RPMI8226 (cell line): ENCODE measurements at places on chromosomes 13 and 19.
A peak's percentile ranks its signal among the peaks of the same experiment; 100 is the strongest.

DNA sequence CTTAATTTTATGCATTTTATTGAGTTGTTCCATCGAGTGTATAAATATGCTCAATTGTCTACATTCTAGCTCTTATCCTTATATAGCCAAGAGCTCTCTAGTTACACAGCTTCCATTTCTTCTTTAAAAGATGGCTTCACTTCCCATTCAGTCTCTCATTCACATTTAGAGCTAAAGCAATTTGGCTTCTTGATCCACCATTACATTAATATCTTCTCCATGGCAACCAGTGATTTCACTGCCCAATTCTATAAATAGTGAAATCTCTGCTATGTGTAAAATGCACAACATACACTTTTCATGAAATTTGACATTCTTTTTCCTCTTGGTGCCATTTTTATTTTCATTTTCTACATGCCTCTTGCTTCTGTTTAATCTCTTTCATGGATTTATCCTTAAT lies 696.9 kb upstream of the ATXN8OS start:
- DNase-seq: no peak

DNA sequence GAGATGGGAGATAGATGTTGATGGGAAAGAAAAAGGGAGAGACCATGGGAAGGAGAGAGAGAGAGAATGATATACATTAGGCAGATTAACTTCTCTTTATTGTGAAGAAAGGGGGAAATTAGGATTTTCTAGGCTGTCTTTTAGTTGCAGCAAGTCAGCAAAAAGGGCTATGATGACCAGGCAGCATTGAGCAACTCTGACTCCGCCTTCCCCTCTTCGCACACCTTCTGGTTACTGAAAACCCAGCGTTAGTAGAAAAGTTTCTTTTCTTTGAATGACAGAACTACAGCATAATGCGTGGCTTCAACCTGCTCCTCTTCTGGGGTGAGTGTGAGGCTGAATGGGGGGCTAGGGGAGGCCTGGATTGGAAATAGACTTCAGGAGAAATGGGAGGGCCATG lies at the start of gene ADGRE1:
Gene ADGRE1, plus strand, starts transcription at position 264 of the 400 bp plus-strand sequence. Its CDS starts 30 bp downstream, at position 294.
- peak; percentile 48 for DNase-seq

GRCh38 chr13:34913040-34913439 lies 29.0 kb upstream of the NBEA start:
- DNase-seq: peak; percentile 4

DNA sequence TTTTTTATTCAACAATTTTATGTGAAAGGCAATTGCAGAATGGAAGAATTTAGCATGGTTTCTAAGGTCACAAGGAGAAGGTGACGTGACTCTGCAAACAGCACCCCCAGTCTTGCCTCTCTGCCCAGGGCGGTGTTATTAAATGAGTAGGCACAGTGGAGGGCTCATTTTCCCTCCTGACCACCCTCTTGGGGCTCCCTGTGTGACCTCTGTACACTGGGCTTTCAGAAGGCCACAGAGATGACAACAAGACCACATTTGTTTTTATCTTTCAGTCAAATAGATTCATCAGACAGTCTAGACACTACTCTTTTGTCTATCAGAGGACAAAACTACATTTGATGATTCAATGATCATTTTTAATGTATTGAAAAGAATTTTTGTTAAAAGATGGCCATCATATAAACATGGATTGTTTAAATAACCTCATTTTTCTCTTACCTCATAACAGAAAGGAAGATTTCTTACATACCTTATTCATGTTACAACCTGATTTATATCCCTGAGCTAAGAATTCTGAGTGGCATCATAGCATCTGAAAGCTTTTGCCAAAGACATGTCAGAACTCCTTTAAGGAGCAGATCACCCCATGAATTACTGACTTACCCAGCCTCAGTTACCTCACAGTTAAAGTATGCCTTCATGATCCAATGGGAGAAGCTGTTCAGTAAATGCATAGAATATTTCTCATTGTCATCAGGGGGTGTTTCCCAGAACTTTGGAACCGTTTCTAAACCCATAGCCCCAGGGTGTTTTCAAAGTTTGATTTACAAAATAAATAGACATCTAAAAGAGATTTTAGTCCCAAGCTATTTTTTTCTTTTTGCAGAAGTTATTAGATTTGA lies 184.0 kb upstream of the RFC3 start:
- DNase-seq: no peak

DNA sequence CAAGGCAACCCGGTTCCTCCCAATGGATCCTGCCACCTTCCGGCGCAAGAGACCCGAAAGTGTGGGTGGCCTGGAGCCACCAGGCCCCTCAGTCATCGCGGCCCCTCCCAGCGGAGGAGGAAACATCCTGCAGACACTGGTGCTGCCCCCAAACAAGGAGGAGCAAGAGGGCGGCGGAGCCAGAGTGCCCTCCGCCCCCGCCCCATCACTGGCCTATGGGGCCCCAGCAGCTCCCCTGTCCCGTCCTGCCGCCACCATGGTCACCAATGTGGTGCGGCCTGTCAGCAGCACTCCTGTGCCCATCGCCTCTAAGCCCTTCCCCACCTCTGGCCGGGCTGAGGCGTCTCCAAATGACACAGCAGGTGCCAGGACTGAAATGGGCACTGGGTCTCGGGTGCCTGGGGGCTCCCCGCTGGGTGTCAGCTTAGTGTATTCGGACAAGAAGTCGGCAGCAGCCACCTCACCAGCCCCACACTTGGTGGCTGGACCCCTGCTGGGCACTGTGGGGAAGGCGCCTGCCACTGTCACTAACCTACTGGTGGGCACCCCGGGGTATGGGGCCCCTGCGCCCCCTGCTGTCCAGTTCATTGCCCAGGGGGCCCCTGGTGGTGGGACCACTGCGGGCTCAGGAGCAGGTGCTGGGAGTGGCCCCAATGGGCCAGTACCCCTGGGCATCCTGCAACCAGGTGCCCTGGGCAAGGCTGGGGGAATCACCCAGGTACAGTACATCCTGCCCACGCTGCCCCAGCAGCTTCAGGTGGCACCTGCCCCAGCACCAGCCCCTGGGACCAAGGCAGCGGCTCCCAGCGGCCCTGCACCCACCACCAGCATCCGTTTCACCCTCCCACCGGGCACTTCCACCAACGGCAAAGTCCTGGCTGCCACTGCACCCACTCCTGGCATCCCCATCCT lies 11.2 kb upstream of the PRR19 start:
- DNase-seq: peak; percentile 49

- no peak for DNase-seq
Measured at GRCh38 chr19:16039545-16039944, 36.8 kb upstream of the TPM4 start.

DNA sequence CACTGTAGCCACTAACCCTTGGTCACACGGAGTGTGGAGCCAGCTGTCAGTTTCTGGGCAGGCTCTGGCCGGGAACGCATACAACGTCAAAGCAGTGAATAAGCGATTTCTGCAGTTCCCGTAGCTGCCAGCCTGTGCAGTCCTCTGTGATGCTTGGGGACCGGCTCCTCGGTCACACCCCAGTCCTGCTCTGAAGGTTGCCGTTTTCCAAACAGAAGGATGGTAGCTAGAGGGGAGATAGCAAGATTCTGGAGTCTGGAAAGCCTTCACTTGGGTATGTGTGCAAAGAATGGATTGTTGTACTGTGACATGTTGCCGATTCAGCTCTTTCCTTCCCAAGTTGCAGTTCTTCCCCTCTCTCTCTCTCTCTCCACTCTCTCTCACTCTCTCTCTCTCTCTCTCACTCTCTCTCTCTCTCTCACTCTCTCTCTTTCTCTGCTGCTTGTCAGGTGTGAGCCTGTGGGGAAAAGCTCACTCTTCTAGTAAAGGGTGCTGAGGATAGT lies 38.7 kb upstream of the C1QTNF9 start:
- DNase-seq: peak; percentile 48

DNA sequence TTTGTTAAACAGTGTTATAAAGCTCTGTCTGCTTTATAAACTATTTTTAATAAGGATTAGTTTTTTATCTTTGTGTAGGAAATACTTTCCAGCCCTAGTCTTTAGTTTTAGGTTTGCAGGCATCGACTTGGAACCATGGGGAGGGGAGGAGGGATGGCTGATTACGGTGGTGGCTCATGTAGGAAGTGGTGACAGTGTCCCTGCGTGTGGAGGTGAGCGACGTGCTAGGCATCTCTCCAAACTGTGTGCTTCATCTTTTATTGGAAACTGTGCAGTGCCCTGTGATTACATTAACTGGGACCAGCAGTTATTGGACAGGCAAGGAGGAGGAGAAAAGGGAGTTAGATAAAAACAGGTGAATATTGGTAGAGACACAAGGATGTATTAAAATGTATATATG lies 203.8 kb downstream of the ATP8A2 start:
- no peak for DNase-seq

DNA sequence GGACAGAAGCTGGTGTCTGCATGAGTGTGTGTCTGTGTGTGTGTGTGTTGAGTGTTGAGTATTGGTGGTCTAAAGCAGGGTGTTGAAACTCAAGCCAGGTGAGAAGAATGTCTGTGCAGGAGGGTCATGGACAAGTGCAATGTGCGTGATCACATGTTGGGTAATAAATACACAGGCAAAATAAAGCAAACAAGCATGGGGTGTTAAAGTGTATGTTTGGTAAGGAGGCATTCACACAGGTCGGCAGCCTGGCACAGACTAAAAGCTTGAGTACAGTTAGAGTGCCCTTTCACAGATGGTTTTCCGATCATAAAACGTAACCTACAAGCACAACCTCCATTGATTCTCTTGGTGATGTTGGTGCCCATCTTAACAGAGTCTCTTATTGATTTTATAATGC lies 476.9 kb upstream of the KLHL1 start:
- DNase-seq: no peak

GRCh38 chr19:9057505-9058258 lies 29.2 kb upstream of the OR1M1 start:
- DNase-seq: no peak

DNA sequence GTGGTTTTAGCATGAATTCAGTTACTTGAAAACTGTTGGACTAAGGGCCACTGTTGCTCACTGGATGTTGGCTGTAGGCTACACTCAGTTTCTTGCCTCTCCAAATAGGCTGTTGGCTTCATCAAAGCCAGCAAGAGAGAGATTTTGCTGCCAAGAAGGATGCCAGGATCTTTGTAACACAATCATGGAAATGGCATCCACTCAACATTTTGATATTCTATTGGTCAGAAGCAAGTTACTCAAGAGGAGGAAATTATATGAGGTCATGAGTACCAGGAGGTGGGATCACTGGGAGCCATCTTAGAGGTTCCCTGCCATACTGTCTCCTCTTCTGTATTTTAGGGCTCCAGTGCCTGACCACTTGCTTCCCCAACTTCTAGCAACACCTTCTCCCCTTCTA lies 30.6 kb downstream of the SYDE1 start:
- no peak for DNase-seq

GRCh38 chr19:57071444-57071843 lies 48.3 kb upstream of the USP29 start:
- no peak for DNase-seq

DNA sequence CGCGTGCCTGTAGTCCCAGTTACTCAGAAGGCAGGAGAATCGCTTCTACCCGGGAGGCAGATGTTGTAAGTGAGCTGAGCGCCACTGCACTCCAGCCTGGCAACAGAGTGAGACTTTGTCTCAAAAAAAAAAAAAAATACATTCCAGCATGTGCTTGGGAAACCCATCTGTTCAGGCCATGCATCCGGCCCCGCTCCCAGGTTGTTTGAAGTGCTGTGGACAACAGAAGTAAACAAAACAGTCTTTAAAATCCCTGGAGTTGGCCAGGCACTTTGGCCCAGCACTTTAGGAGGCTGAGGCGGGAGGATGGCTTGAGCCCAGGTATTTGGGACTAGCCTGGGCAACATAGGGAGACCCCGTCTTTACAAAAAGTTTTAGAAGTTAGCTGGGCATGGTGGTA lies 3.2 kb upstream of the PTPRS start:
- DNase-seq: no peak

DNA sequence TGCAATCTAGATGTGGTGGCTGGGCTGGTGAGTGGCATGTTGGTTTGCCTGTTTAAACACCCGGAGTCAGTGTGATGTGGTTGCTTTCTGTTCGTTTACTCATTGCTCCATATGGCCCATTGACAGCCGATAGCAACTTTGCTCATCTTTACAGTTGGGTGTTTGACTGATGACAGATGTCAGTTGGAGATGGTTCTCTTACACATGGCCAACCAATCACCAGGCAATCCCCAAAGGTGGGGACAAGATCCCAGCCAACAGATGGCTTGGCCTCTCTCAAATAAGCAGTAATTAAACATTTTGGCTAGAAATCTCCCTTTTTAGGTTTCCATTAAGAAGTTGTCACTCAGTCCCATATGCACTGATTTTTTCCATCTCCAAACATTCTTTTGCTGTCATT lies 497.1 kb upstream of the ARGLU1 start:
- DNase-seq: no peak

DNA sequence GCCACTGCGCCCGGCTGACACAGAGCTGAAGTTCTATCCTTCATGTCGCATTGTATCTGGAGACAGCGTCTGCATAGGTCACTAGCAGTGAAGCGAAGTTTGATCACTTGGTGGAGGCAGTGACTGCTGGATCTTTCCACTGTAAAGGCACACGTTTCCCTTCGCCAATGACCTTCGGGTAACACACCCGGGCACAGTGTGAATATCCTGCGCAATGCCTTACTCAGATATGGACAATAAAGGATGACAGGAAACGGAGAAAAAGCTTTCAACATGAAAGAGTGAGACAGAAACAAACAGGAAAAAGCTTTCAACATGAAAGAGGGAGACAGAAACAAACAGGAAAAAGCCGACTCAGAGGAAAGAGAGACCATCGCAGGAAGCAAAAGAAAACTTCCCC lies 17.1 kb downstream of the ARL11 start:
- DNase-seq: no peak

DNA sequence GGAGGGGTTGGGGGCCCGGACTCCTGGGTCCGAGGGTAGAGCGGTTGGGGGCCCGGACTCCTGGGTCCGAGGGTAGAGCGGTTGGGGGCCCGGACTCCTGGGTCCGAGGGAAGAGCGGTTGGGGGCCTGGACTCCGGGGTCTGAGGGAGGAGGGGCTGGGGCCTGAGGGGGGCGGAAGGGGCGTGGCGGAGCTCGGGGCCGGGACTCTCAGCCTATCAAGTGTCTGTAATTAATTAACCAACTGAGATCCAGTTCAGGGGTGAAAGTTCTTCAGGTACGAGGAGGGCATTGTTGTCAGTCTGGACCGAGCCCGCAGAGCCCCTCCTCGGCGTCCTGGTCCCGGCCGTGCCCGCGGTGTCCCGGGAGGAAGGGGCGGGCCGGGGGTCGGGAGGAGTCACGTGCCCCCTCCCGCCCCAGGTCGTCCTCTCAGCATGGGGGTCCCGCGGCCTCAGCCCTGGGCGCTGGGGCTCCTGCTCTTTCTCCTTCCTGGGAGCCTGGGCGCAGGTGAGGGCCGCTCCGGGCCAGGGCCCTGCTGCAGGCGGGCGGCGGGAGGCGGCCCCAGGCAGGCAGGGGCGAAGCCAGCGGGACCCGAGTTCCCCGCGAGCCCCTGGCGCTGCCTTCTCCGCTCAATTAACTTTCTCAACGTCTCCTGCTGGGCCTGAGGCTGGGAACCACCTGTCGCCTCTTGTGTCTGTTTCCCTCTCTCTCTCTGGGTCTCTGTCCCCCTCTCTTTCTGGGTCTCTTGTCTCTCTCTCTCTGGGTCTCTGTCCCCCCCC lies 697 bp downstream of the FCGRT start:
- DNase-seq: no peak

GRCh38 chr19:6425732-6426620 lies 1.4 kb upstream of the KHSRP start:
- no peak for DNase-seq
